ENCODE measurements at places on chromosomes 7 and 10.
A peak's percentile ranks its signal among the peaks of the same experiment; 100 is the strongest.

- DNase-seq, result no peak
These were observed 232.5 kb upstream of the FZD1 start for GRCh38 chr7:91031757-91032156.

DNA sequence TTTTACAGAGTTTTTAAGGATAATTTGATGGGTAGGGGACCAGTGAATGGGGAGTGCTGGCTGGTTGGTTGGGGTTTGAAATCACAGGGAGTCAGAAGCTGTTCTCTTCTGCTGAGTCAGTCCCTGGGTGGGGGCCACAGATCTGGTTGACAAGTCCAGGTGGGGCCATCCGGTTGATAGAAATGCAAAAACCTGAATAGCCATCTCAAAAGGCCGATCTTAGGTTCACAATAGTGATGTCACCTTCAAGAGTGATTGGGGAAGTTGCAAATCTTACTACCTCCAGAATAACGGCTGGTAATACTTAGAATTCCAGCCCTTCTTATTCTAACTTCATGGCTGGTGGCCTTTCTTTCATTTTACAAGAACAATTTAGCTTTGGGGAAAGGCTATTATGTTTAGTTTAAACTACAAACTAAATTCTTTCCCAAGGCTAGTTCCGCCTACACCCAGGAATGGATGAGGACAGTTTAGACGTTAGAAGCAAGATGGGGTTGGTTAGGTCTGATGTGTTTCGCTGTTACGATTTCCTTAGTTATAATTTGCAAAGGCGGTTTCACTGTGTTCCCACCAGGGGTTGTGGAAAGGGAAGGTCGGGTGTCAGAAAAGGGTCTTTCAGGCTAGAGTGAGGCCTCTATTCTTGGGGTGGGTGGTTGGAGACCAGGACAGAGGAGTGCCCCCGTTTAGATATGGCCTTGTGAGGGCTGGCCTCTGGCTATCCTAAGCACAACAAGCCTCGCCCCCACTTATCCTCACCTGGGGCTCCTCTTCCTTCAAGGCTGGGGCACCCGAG lies 27.4 kb downstream of the IFT22 start:
- no peak for DNase-seq

DNA sequence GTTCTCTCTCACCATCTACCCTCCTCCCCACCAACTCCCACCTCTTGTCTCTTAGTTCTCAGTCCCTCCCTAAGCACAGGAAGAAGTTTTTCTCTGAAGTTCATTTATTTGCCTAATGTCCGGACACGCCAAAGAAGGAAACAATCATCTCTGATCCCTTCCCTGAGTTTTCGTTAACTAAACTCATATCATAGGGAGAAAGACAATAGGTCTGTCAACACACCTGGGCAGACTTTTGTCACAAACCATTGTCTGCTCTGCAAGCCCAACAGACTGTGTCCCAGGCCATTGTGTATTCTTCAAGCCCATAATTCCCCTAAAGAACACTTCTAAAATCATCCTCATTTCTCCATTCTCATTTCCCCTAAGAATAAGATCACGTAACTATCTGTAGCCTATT lies 691.0 kb upstream of the MBL2 start:
- DNase-seq, result no peak

- DNase-seq, result no peak
These were observed 26.5 kb upstream of the RBM20 start for GRCh38 chr10:110617425-110618229.

- no peak for DNase-seq
These were observed 138.4 kb downstream of the BICC1 start for GRCh38 chr10:58651040-58651439.

DNA sequence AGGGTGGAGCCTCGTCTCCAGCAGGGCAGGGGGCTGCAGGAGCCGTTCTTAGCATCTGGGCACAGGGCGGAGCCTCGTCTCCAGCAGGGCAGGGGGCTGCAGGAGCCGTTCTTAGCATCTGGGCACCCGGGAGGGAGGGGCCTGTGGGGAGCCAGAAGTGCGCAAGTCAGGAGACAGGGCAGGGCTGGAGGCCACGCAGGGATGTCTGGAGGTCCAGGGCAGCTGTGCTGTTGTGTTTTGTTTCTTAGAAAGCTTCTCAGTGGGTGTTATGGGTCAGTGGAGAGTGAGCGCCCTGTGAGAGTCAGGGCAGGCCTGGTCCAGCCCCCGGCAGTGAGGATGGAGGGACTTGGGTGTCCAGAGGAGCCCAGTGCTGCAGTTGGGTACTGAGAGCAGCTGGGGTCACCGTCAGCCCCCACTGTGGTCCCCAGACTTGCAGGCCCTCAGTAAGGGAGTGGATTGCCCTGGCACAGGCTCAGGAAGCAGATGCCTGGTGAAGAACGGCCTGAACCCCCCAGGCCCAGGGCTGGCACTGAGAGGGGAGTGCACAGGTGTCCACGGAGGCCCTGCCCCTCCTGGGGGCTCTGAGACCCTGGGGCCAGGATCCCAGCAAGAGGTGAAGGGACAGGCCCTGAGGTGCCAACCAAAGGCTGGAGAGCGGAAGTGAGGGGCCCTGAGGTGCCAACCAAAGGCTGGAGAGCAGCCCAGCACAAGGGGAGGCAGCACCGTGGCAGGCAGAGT lies 29.8 kb downstream of the FAM20C start:
- no peak for DNase-seq

- DNase-seq, result no peak
These were observed 43.0 kb upstream of the MACC1 start for GRCh38 chr7:20260223-20260622.

- no peak for DNase-seq
These were observed 739 bp upstream of the CCDC186 start for GRCh38 chr10:114174695-114175188.

DNA sequence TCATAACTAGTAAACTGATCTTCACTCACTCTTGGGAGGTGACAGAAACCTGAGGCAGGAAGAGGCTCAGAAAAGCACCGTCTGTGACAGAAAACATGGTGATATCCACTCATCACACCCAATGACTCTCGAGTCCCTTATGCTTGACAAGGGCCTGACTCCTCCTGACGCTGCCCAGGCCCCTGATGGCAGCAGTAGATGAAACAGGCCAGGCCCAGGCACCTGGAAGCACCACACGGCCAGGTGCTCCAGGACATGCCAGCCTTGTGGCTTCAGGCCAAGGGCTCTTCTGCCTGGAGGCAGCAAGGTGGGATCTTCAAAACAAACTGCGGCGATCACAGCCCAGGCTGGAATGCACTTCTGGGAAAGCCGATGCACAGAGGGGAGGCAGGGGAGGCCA lies 89.3 kb downstream of the MAD1L1 start:
- DNase-seq, result no peak

- DNase-seq, result no peak
These were observed 169.9 kb upstream of the ASAH2 start for GRCh38 chr10:50421026-50421719.

- no peak for DNase-seq
These were observed 31.2 kb upstream of the COMTD1 start for GRCh38 chr10:75266945-75267344.

- DNase-seq, result no peak
These were observed 147.1 kb downstream of the DNAJB9 start for GRCh38 chr7:108716783-108717182.

- DNase-seq, result no peak
These were observed 48.8 kb downstream of the SDHAF3 start for GRCh38 chr7:97166308-97166707.

DNA sequence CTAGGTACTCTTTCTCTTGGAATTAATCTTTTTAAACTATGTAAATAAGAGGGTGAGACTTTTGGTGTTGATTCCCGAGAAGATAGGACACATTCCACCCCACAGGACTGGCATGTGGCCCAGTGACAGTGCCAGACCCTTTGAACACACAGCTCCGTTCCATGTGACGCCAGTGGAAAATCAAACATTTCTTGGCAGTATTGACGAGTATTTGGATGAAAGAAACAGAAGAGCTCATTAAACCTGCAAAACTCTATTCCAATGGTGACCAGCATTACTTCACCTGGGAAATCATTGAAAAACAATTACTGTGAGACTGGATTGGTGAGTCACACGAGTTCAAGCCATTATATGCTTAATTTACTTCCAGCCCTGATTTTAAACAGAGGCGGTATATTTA lies 25.8 kb downstream of the AKR1E2 start:
- DNase-seq, result no peak

- no peak for DNase-seq
These were observed 105.0 kb downstream of the FAM53B start for GRCh38 chr10:124639206-124639605.

GRCh38 chr10:61984803-61985418 lies 83.4 kb downstream of the ARID5B start:
- no peak for DNase-seq

DNA sequence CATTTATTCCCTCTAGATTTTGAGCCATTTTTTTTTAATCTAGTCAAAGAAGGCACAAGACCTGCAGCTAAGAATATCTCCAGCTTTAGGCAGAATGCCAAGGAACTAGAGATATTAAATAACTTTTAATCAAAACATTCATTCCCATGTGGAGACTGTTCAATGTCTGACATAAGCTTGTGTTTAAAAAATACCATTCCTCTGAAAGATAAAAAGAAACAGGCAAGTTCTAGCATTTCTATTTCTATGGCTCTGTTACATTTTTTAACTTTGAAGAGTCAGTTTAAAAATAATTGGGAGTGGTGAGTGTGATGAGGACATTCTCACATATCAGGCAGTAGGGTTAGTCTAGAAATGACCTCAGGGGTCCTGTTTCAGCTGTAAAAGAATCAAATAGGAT lies 48.0 kb downstream of the RHOBTB1 start:
- no peak for DNase-seq

- no peak for DNase-seq
These were observed 2.7 kb downstream of the AOC1 start for GRCh38 chr7:150855046-150855445.

DNA sequence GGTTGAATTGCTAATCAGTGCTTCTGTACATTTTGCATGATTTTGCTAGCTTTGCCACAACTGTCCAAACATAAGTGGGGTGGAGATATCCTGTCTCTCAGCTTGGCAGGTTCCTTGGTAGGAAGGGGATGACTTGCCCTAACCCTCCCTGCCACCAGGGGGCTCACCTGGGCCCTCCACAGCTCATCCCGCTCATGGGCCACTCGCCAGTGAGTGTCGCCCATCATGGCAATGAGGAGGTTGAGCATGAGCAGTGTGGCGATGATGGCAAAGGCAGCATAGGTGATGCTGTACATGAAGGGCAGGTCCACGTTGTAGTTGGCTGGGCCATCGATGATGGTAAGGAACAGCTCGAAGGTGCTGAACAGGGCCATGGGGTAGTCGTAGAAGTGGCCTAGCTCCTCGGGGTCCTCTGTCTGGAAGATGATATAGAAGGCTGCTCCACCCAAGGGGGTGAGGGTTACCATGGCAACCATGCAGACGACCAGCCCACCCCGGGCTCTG lies 12.2 kb downstream of the TRPV6 start:
- peak; percentile 20 for DNase-seq

DNA sequence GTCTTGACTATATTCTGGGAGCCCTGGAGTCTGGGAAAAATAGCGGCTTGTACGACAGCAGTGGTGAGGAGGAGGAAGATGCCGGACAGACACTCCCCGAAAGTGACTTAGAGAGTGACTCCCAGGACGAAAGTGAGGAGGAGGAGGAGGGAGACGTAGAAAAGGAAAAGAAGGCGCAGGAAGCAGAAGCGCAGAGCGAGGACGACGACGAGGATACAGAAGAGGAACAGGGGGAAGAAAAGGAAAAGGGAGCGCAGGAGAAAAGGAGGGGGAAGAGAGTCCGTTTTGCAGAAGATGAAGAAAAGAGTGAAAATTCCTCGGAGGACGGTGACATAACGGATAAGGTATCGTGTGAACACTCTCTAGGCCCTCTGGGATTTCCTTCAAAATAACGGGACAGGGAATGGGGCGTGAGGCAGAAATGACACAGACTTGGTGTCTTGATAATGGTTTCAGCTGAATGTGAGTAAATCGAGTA lies 908 bp downstream of the NOM1 start:
- no peak for DNase-seq

DNA sequence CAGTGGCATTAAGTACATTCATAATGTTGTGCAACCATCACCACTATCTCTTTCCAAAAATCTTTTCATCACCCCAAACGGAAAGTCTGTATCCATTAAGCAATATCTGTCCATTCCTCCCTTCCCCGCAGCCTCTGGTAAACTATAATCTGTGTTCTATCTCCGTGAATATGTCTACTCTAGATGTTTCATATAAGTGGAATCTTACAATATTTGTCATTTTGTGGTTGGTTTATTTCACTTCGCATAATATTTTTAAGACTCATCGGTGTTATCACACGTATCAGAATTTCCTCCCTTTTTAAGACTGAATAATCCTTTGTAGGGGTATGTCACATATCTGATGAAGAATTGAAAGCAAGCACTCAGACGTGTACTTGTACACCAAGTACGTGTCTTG lies 86.0 kb upstream of the FGFR2 start:
- no peak for DNase-seq

DNA sequence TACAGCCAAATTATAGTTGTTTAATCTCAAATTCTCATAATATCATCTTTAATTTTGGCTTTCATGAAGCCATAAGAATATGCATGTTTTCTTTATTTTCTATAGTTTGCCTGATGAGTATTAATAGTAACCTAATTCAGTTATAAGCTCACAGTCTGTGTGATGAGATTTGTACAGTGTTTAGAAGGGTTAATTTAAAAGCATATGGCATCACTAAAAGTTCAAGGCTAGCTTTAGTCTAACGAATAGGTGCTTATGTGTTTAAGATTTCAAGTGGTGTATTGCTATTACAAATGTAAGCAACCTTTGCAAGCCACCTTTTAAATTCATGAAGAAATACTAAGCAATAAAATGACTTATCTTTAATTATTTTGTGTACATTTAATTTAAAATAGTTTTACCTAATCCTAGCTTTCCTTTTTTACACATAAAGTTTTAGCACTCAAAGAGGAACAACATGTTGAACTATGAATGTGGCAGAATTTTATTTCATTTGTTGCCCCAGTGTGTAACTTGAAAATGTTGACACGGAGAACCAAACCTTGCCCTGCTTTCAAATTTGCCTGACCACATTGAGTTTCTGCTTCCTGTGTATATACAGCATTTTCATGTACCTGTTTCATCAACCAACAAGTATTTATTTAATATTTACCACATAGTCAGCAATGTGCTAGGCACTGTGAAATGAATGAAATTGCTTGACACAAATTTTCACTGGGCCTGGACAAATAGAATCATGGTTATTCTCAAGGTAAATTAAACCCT lies 41.5 kb downstream of the TET1 start:
- DNase-seq, result no peak

DNA sequence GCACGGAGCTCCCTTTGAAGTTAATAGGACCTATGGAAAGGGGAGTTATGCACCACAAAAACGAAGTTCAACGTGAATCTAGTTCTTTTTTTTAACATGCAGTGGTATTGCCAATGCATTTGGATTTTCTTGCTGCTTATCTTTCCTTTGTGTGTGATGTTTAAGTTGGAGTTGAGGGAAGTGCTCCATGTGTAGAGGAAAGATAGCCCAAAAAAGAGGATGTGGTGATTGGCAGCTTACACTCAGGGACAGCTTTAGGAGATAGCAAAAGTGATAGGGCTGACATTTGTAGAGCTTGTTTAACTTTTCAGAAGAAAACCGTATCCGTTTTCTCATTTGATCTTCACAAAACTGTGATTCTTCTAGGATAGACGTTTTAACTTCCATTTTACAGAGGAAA lies 101.3 kb downstream of the MDFIC start:
- no peak for DNase-seq

- no peak for DNase-seq
These were observed 93.7 kb downstream of the CAMK1D start for GRCh38 chr10:12443026-12443425.

- no peak for DNase-seq
These were observed 381.9 kb downstream of the ZWINT start for GRCh38 chr10:55979203-55979602.
